GM12878 (cell line): ENCODE measurements at places on chromosomes 7 and 10. TPM values are rescaled to one million over a fixed set of nuclear protein-coding genes. Genes with fewer than 3 reads are reported as not detected.

ANAPC16 gene
- 142 and 153 TPM in 2 replicates for polyA plus RNA-seq

TEX47 gene
- polyA plus RNA-seq, result not detected in 2 replicates

OR2A1 gene
- 0.08 and 0.24 TPM in 2 replicates for polyA plus RNA-seq

PROSER2 gene
- polyA plus RNA-seq, result not detected in 2 replicates

BTBD16 gene
- polyA plus RNA-seq, result not detected in 2 replicates

GPR15LG gene
- 4.2 and 4.8 TPM in 2 replicates for polyA plus RNA-seq

SPDYE6 gene
- 1.3 and 1.6 TPM in 2 replicates for polyA plus RNA-seq

CNPY4 gene
- 6.3 and 7.0 TPM in 2 replicates for polyA plus RNA-seq

ZP3 gene
- 2.5 and 2.9 TPM in 2 replicates for polyA plus RNA-seq

SPOCK2 gene
- 0.43 and 0.74 TPM in 2 replicates for polyA plus RNA-seq

ITPRID1 gene
- not detected in 2 replicates for polyA plus RNA-seq

TMEM270 gene
- polyA plus RNA-seq, result not detected in 2 replicates

BCAP29 gene
- polyA plus RNA-seq, result 48.5 and 51.8 TPM in 2 replicates

HGF gene
- 0.13 and 0.44 TPM in 2 replicates for polyA plus RNA-seq

RARRES2 gene
- polyA plus RNA-seq, result 0.68 and 1.00 TPM in 2 replicates

CALHM3 gene
- polyA plus RNA-seq, result 0.10 TPM in 1 of 2 replicates, not detected in the other

ELFN1 gene
- polyA plus RNA-seq, result not detected in 2 replicates

LIPM gene
- polyA plus RNA-seq, result not detected in 2 replicates

SHH gene
- not detected in 2 replicates for polyA plus RNA-seq

UCMA gene
- polyA plus RNA-seq, result not detected in 2 replicates

EN2 gene
- not detected in 2 replicates for polyA plus RNA-seq

FKBP9 gene
- polyA plus RNA-seq, result 1.6 and 2.3 TPM in 2 replicates

AHR gene
- 3.1 and 4.1 TPM in 2 replicates for polyA plus RNA-seq

BICC1 gene
- 0.03 and 0.04 TPM in 2 replicates for polyA plus RNA-seq
